ENCODE measurements at places on chromosomes 5 and 9.

DNA sequence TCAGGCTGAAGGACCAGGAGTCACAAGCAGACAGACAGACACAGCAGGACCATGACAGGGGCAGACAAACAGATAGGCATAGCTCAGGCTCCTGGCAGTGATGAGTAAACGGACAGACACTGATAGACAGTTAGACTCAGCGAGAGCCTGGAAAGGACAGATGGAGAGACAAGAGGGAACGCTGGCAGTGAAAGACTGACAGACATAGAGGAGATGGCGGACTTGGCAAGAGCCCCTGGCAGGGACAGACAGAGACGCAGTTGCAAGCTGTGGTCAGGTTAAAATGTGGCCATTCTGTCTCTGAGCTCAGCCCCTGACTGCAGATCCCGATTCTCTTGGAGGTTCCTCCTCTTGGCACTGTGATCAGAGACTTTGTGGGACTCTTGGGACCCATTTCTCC lies 13.6 kb downstream of the CSF2 start:
- DNase-seq = no peak

DNA sequence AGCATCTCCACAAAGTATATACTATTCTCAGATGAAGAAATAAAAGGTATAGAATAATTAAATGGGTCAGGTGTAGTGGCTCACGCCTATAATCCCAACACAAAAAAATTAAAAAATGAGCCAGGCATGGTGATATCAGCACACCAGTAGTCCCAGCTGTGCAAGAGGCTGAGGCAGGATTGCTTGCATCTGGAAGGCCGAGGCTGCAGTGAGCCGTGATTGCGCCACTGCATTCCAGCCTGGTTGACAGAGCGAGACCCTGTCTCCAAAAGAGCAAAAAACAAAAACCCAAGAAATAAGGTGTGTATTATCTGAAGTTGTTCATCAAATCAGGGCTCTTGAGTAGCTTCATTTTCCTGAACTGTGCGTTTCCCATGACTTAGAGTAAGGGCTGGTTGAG lies 83.2 kb upstream of the MYO10 start:
- no peak for DNase-seq

- no peak for DNase-seq
Measured at GRCh38 chr5:18772475-18772874, 1138.2 kb downstream of the TAF11L14 start.

DNA sequence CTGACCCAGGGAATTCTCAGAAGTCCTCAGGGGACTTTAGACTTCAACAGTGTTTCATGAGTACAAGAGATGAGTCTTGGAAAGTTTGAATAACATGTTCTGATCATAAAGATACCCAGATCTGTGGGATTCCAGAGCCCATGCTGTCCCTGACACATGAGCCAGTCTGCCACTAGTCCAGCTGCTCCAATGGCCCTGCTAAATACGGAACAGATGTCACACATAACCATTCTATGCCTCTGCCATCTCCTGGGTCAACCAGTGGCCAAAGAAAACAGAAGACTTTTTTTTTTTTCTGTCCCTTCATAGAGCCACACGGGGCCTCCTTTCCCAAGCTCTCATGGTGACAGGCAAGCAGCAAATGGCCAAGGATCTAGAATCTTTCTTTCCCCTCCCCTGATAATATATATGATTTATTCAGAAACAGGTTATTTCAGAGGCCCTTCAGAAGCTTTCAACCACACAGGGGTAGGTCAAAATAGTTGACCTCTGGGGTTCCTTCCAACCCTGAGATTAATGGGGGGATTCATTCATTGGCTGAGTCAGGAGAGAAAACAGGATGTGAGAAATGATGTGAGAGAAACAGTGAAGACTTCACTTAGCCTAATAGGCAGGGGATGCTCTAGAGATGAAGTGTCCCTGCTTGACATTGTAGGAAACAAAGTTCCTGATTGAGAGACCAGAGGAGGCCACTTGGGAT lies 367.7 kb downstream of the CDK5RAP2 start:
- DNase-seq = no peak

DNA sequence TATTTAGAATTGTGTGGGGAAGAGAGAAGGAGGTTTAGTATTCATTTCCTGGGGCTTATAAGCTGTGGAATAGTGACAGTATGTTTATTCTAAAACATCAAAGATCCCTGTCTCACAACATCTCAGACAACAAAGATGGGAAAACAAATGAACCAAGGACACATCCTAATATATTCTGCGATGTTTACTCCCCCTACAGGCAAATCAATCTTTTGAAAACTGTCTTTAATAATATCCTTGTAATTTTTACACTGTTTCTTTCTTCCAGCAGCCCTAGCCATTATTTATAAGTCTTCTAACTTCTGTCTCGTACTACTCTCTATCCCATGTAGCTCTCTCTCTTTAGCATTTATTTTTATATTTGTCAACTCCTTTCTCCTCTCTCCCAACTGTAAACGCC lies 33.5 kb upstream of the TMEM252 start:
- no peak for DNase-seq

GRCh38 chr5:162956570-162956969 lies 480.8 kb upstream of the CCNG1 start:
- no peak for DNase-seq

DNA sequence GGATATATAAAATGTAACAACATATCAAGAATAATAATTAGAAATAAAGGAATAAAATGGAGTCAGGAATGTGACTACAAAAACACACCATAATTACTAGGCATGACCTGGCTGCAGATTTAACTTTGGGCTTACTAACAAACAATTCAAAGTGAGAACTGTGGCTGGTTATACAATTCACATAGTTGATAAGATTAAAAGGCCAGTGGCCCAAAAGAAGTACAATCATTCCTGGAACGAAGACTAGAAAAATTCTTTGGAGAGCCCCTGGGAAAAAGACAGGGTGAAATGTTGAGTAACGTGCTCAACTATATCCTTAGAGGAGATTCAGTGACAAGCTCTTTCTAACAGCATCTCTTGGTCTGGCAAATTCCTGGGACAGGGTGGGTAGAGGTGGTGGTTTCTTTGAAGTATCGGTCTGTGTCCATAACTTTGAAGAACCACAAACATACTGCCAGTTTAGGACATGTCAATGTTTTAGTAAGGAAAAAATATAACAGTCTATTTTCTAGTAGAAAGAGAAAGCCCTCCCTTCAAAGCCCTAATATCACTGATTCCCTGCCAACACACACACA lies 75.0 kb upstream of the IL6ST start:
- DNase-seq = no peak

- DNase-seq = no peak
Measured at GRCh38 chr9:98540476-98540875, 168.3 kb downstream of the GABBR2 start.

GRCh38 chr5:66519626-66520025 lies 76.6 kb upstream of the MAST4 start:
- no peak for DNase-seq

GRCh38 chr9:4510546-4511322 lies 20.5 kb downstream of the SLC1A1 start:
- no peak for DNase-seq

- no peak for DNase-seq
Measured at GRCh38 chr5:39176759-39177630, 42.4 kb downstream of the FYB1 start.

DNA sequence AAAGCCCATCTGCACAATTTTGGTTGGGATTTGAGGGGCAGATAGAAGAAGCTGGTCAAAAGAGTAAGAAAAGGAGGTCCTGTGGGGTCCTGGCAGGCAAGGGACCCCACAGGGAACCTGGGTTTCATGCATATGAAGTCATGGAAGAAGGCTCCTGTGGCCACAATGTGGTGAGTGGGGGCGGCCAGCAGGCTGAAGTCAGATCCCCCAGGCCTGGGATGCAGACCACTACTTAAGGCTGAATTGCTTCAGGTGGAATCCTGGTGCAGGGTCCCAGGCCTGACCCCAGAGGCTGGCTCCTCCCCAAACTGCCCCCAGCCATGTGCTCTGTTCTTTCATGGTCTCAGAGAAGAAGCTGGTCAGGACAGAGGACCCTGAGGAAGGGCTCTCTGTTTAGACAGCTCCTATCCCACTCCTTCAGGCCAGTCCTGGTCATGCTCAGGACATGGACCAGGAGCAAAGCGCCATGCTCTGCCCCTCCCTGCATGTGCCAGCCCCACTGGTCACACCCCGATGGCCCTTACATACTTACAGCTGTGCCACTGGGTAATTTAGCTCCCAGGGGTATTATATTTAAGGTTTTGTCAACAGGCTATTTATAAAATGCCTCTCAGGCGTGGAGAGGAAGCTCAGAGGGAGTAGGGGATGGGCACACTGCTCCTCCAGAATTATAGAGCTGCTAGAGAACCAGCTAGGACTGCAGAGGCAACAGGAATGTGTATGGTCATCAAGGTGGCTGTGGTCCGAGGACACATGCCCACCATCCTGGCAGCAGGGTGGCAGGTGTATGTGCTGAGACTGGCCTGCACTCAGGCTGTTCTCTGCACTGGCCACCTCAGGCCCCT lies 33.4 kb downstream of the C5orf15 start:
- no peak for DNase-seq

DNA sequence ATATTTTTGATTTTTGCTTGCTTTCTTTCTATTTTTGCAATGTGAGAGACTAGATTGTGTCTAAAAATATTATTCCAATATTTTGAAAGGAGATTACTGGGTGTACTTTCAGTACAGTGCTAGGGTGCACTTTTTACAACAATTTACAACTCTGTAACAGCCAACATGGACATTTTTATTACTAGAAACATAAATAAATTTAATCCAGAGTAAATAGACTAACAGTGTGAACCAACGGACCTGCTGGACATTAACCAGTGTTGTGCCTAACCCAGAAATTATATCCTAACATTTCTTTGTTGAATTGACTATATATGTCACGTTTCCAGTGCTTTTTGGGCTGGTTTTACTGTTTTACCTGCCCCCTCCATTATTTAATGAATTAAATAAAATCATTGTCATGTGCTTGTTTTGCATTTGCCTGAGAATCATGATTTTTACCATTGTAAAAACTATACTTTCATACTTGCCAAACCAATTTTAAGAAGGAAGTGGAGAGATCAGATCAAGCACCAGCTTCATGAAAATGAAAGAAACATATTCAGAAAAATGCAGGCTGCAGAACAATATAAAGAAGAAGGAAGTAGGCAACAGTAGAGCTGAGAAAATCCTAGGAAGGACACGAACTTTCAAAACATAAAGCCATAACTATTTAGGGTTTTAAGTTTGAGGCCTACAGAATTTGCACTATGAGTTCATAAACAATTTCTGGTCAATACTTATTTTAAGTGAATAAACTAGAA lies 400.8 kb upstream of the PIK3R1 start:
- no peak for DNase-seq

DNA sequence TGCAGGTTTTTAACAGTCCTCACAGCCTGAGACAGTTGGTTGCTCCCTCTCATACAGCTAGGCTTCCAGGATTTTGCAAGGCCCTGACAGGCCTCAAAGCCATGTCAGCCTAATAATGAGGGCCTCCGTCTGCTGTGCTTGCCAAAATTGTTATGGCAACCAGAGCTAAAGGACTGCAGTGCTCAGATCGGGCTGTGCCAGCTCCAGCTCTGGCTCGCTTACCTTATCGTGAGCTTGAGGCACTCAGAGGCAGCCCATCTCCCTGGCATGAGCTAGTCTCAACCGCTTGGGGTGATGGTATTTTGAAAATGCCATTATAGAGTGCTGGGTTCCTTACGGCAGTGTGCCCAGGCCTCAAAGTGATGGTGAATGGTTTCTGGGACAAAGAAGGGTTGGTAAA lies 8.4 kb downstream of the MTAP start:
- DNase-seq = no peak

DNA sequence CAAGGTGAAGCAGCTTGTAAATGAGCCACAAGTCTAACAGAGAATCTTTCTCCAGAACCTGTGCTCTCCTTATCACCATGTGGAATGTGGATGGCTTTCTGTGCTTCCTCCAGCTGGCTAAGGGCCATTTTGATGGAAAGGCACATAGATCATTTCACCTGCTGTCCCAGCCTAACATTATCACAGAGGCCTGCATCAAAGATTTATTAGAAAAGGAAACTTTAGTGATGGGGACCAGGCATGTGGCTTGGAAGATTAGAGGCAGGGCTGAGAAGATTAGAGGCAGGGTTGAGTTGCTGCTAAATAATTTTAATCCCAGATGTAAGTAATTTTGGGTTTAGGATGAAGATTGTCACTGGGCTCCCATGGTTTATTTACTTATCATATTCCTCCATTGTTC lies 6.3 kb downstream of the SPEF2 start:
- no peak for DNase-seq

GRCh38 chr5:28430565-28431178 lies 1392.3 kb upstream of the CDH9 start:
- DNase-seq = no peak

DNA sequence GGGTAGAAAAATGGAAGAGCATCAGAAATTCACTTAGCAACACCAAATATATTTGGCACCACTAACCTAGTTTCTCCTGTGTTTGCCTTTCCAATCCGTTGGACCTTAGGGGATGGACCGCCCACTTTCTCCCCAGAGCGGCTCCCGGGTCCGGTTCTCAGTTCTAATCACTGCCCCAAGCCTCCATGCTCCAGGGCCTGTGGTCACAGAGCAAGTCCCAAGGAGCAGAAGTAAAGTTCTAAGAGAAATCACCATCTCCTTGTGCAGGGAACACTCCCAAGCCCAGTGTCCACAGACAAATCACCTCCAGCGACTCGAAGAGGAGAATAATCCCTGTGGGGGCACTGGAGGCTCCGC lies 728 bp upstream of the SLC1A1 start:
- no peak for DNase-seq

- no peak for DNase-seq
Measured at GRCh38 chr9:86947146-86948073, at the start of gene GAS1. TSS of gene GAS1 (minus strand) at chr9:86947506. CDS start at chr9:86946779, 727 bp downstream.

GRCh38 chr5:77210091-77210963 lies at the start of gene PDE8B:
TSS of gene PDE8B (plus strand) at chr5:77210680. CDS start at chr5:77210926, 246 bp downstream.
- no peak for DNase-seq

GRCh38 chr5:117454716-117455212 lies 880.1 kb upstream of the SEMA6A start:
- DNase-seq = peak; percentile 4

DNA sequence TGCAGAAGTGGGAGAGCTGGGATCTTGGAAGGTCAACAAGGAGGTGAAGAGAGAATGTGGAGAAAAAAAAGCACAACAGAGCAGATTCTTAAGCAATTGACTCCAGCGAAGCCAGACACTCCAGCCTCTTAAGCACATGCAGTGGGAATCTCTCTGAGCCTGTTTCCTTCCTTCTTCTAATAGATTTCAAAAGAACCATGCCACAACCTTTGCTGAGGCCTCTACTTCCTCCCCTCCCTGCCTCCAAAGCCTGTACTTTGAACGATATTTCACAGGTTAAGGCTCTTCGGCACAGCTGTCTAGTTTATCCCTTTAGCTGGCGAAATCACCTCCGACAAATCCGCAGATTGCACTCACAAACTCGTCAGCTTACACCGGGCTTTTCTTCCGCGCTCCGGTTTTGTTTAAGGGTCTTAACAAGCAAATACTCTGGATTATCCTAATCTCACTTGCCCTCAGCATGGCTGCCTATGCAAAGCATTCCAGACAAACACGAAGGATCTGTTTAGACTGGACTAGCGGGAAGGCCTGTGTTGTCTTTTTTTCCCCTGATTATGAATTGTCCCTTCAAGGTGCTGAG lies 211.6 kb upstream of the PANK3 start:
- DNase-seq = no peak

Data from NK-92 treated with Interleukin-12 subunit alpha and Interleukin-12 subunit beta, amount 100 ng/mL, for 24 hours (cell line).